ENCODE measurements at places on chromosomes 12 and 14.

- DNase-seq = no peak
Measured at GRCh38 chr12:54384591-54385041, at the start of gene ZNF385A. Gene ZNF385A, minus strand, starts transcription at chr12:54384733. Its CDS starts 219 bp downstream, at chr12:54384514.

- DNase-seq = no peak
Measured at GRCh38 chr14:40368314-40368713, 936.1 kb upstream of the FBXO33 start.

- DNase-seq = no peak
Measured at GRCh38 chr12:6471989-6472360, 1.5 kb upstream of the VAMP1 start.

- DNase-seq = no peak
Measured at GRCh38 chr14:105528586-105529318, 2.4 kb downstream of the TMEM121 start.

DNA sequence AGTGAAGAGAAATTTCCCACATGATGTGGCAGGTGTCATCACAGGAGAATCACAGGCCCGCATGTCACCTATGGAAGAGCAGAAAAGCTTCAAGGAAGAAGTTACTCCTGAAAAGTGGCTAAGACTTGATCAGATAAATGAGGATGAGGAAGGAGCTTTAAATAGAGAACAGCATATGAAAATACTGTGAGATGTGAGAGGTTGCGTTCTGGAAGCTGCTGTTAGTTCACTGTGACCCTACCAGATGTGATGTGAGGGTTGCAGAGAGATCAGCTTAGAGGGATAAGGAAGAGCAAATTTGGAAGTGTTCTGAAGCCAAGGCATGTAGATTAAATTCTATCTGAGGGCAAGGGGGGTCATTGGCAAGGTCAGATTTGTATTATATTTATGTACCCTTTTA is 17.1 kb downstream of the ERP27 start:
- DNase-seq = no peak
